ENCODE measurements at places on chromosomes 5 and 9. TPM values are rescaled to one million over a fixed set of nuclear protein-coding genes. Genes with fewer than 3 reads are reported as not detected.

- no peak for DNase-seq
These were observed 3.6 kb downstream of the ERGIC1 start for GRCh38 chr5:172837640-172838039.

GRCh38 chr5:173232499-173233346, 2.3 kb downstream of the NKX2-5 start:
- no peak for DNase-seq

DNA sequence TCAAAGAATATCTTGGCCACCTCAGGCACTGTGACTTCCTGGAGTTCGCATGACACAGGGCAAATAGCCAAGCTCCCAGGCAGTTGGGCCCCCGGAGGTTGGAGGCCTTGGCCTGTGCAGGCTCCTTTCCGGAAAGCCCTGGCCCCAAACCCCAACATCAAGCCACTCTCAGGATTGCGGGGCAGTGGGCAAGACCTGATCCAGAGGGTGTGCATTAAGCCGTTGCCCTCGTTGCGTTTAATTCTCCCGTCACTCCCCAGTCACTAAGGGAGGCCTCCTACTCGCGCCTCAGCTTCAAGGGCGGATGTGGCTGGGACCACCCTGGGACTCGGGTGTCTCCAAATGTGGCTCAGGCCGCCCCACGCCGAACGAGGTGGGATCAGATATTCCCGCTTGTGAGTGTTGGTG, 60.1 kb downstream of the TMEM174 start:
- no peak for DNase-seq

DNA sequence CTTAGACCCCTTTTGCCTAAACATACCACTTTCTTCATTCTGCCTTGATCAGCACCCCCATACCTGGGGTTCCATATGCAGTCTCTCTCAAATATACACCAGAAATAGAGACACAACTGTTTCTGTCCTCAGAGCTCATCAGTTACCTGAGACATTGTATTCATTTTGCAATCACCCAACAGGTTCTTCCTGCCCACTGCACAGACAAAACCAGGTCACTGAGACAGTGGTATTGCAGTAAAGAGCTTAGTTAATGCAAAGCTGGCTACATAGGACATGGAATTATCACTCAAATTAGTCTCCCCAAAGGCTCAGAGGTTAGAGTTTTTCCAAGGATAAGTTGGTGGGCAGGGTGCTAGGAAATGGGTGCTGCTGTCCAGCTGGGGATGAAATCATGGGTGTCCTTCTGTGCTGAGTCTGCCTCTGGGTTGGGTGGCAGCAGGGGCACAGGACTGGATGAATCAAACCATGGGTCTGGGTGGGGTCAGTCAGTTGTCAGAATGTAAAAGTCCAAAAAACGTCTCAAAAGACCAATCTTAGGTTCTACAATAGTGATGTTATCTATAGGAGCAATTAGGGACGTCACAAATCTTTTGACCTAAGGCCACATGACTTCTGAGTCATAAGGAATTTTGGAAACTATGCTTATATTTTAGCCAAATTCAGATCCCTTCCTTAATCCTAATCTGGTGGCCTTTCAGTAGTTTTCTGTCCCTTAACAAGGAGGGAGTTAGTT, 41.0 kb downstream of the KCNV2 start:
- DNase-seq: no peak

DNA sequence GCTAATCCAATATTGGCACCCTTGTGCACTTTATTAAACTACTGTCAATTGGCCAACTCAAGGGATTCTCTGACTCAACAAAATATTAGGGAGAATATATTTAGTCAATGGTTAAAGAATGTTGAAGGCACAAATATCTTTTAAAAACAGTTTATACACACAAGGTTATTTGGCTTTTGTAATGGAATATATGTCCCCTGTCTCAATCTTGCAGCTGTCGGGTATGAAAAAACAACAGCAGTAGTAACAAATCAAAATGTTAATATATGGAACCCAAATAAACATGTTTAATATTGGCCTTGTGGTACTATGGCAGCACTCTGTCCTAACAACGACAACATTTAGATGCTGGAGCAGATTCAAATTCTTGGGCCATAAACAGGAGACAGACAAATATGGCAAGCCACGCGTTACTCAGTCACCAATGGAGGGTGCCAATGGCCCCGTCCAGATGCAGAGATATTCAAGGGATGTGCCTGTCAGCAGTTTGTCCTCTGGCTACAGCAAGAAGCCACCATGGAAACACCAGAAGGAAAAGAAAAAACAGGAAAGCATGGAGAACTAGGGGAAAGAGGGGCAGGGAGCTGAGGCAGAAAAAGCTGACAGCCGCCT, 342.0 kb downstream of the NDUFS4 start:
- no peak for DNase-seq

DNA sequence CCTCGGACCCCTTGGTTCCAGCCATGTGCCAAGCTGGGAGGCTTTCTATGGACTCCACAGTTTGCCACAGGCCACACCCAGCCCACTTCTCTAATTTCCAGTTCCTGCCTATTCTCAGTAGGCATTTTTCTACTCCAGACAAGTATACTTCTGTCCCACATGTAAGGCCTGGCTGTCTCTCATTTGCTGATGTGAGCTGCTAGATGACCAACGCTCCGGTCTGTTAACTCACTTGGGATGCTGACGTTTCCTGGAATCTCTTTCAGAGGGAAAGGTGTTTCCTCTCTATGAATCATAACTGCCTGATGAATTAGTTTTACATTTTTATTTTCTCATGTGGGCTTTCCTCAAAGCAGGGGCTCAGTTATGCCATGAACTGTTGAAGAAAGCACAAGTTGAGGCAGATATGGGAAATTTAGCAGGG, 36.3 kb downstream of the ERGIC1 start:
- peak; percentile 57 for DNase-seq

DNA sequence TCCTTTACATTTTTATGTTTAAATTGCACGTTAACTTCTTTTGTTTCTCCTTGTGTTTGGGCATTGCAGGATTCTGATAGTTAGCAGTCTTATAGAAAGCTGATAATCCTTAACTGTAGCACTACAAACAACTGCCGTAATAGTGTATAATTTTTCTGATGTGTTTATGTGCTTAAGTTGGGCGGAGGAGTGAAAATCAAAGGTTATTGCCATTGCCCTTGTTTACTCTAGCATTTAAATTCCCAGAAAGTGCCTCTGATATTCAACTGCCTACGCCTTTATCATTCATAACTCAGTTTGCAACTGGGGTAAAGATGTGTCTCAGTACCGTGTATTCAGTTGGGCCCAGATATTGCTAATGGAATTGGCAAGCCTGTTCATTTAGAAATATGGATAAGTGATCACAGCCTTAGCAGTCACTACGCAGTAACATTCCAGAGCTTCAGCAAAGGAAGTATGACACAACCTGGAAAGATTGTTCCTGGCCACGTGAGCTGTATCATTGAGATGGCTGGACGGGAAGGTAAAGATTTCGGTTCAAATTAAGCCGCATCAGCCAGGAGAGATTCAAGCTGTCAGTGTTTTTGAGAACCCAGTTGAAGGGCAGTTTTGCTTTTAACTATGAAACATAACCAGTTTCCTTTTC, 28.1 kb upstream of the LRRTM2 start:
- DNase-seq: peak; percentile 12

- no peak for DNase-seq
These were observed 904.5 kb downstream of the NR2F1-AS1 start for GRCh38 chr5:92676215-92677165.

GRCh38 chr5:158431369-158432029, 572.6 kb upstream of the CLINT1 start:
- peak; percentile 90 for DNase-seq

- no peak for DNase-seq
These were observed 218.8 kb upstream of the MSX2 start for GRCh38 chr5:174505621-174506020.

The ADGRV1 gene
- 11.2 TPM for total RNA-seq

The TNFSF15 gene
- total RNA-seq: 0.59 TPM

The CKMT2 gene
- 20.3 TPM for total RNA-seq

Measured in skin of body (tissue), 3 donors.